NCI-H774 (cell line): ENCODE measurements at places on chromosomes 5 and 9.
A peak's percentile ranks its signal among the peaks of the same experiment; 100 is the strongest.

GRCh38 chr5:78756858-78757257 is 108.3 kb upstream of the LHFPL2 start:
- no peak for DNase-seq

GRCh38 chr5:87746891-87747377 is 334.2 kb upstream of the CCNH start:
- DNase-seq: no peak

- no peak for DNase-seq
These were observed 9.6 kb upstream of the FCN2 start for GRCh38 chr9:134870746-134871662.

DNA sequence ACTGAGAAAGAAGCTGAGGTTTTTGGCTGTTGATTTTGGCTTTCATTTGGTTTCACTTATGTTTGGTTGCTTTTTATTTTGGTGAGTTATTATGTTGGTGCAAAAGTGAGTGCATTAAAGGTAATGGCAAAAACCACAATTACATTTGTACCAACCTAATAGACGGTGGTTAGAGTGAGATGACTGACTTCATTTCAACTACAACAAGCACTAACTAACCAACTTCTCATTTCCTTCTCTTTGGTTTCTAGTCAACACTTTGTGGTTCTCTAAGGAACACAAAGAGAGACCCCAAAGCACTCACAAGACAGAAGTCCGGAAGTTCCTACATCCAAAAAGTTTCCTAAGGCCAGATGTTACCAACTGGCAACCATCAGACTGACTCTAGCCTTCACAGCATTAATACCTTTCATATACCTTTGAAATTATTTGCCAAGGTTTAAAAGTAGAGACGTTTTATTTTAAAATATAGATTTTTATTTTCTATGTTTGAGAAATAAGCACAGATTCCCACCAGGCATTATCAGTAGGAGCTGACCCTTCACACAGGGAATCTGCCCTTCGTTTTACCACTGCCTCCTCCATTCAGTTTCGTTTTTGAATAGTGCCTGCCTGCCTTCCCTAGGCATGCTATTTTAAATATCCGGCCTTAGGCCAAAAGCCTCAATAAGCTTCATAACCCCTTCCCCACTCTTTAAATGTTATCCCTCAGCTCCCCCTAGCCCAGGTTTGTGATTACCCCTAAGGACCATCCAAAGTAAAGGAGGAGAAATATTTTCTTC is 301.1 kb upstream of the PTGER4 start:
- DNase-seq: no peak

DNA sequence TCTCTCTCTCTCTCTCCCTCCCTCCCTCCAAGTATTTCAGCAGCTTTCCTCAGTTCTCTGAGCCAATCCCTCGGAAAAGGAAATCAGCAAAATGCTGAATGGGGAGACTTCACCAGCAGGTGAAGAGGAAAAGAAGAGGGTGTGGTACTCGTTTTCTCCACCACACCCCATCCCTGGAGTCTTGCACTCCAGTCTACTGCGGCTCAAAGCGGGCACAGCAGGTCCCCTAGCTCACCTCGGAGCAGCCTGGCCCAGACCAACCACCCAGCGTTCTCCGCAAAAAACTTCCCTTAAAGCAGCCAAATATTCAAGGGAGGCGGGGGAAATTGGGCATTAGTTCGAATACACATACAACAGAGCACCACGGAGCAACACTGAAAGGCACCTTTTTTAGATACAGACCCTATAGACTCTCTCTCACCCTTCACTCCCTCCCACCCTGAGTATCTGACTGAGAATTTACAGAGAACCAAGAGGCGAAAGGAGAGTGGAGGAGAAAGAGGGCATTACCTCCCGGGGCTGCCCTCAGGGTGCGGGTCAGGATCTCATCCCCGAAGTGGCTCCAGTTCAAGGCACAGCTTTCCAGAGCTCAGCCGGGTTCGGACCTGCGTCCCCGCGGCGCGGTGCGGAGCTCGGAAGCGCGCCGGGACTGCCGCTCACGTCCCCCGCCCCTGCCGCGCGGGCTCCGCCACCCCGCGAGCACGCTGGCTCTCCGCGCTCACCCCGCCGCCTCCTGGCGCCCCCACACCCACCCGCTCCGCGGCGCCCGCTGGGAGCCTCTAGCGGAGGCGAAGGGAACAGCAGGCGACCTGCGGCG is 1638.5 kb upstream of the C9orf72 start:
- DNase-seq: peak; percentile 79

DNA sequence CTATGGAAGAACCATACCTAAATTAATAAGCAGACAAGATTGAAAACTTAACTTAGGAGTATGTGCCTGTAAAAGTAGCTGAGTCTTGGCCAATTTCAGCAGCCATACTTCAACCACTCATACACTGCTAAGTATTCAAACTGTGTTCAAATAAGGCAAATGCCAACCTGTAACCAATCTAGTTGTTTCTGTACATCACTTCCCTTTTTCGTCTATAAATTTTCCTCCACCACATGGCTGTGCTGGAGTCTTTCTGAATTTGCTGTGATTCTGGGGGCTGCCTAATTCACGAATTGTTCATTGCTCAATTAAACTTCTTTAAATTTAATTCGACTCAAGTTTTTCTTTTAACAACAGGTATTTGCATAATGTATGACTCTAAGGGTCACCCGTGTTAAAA is 184.4 kb downstream of the PLK2 start:
- DNase-seq: no peak

GRCh38 chr9:19629488-19629887 is 159.3 kb downstream of the SLC24A2 start:
- DNase-seq: no peak

GRCh38 chr9:26675035-26675434 is 217.6 kb downstream of the CAAP1 start:
- no peak for DNase-seq

GRCh38 chr5:41875121-41875520 is 4.9 kb upstream of the OXCT1 start:
- no peak for DNase-seq

DNA sequence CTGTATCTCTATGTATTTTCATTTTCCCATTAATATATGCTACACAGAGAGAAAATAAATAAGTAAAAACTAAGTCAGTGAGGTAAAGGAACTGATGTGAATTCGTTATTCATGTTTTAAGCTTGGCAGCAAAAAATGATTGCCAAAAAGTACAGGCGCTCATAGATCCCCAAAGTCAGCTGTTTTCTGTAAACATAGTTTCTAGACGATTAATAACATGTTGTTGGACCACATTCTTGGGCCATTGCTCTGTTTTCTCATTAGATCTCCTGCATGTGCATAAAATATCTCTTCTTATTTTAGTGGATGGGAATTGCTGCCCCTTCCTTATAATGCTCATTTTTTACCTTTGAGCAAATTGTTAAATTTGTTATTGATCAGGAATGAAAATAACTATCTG is 215.2 kb downstream of the TLE1 start:
- DNase-seq: no peak
